ENCODE measurements at places on chromosomes 1 and 21. TPM values are rescaled to one million over a fixed set of nuclear protein-coding genes. Genes with fewer than 3 reads are reported as not detected.

GRCh38 chr1:7299329-7299799 is 471.7 kb upstream of the VAMP3 start:
- DNase-seq: no peak

DNA sequence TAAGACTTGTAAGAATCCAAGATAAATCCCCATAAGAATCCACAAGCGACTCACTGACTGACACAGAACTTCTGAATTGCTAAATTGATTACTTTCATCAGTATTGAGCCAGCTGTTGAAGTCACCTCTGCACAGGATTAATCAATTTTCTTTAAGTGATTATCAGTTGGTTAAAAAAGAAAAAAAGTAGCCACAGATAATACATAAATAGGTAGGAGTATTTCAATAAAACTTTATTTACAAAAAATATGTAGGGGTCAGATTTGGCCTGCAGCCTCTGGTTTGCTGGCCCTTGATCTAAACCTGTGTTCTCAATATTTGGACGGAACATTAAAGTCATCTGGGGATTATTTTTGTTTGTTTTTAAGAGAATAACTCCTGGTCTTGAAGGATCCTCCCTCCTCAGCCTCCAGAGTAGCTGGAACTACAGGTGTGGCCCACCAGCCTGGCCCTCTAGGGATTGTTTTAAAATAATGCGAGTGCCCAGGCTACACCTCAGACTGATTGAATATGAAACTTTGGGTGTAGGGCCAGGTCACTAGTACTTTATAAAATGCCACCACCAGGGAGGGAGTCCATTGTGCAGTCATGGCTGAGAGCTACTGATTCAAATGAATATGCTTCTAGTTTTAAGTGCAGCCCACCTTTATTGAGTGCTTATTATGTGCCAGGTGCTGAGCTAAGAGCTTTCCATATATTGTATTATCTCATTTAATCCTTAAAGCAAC is 6.8 kb upstream of the TMEM183A start:
- DNase-seq: no peak

GRCh38 chr1:3349161-3349967 is 105.1 kb upstream of the ARHGEF16 start:
- no peak for DNase-seq

The NADK gene
- total RNA-seq: 64.8 TPM

DNA sequence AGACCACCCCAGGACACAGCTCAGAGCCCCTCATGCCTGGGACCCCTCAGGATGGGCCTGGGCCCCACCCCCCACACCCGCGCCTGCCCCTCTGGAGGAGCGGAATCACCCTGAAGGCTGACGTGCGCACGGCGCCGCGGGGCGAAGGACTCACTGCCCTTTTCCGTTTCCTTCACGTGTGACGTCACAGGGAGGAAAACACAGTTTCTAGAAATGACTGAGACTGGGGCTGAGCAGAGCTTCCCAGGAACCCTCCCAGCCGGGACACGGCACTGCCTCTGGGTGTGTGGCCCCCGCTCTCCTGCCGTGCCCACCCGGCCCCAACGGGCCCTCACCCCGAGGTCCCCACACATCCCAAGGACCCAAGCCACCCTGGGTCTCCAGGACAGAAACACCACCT is 5.4 kb upstream of the TNFRSF4 start:
- no peak for DNase-seq

DNA sequence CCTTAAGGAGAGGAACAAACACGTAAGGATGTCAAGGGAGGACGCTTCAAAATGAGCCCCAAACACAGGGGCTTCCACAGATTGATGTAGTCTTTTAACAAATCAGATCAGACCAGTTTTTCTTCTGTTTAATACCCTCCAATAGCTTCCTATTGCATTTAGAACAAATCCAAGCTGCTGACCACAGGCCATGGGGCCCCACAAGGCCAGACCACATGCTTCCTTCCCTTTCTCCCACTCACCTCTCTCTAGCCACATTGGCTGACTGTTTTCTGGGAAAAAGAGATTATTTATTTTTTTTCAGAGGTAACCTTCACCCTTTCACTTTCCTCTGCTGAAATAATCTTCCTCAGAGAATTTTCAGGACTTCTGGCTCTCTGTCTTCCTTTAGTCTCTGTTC is 380.6 kb downstream of the SIPA1L2 start:
- no peak for DNase-seq

The ZZZ3 gene
- total RNA-seq: 52.1 TPM

DNA sequence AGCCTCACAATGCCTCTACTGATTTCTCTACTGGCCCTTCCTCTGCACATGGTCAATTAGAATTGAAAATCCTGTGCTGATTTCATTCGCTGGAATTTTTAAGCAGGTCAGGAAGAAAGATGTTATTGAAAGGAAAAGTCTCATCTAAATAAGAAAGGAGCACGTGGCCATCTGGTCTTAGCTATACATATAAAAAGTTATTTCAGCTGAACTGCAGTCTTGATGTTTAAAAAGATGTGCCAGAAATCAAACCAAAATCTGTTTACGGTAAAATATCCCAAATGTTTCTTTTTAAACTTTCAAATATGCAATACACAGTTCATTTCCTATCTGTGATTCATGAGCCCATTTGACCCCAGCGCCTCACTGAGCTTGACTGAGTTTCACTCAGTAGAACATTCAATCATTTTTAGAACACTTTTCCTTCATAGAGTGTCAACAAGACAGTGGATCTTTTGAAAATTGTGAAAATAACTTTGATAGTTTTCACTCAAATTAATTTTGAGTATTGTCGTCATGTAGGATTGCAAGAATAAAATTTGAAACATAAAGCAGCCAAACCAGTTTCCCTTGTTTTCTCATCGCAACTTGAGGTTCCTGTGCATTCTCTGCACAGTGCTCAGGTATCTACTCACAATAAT is 293.6 kb downstream of the PTPRC start:
- DNase-seq: no peak

DNA sequence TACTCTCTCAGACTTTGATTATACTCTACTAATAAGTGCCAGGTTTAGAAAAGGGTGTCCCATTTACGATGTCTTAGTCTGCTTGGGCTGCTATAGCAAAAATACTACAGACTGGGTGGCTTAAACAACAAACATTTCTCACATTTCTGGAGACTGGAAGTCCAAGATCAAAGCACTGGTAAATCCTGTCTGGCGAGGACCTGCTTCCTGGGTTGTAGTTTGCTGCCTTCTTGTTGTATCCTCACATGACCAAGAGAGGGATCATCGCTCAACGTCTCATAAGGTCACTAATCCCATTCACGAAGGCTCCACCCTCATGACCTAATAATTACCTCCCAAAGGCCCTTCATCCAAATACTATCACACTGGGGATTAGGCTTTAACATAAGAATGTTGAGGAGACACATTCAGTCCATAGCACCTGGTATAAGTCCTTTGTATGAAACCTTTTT is 12.0 kb downstream of the PRDX6 start:
- DNase-seq: no peak

The SPRR2D gene
- total RNA-seq: 12.3 TPM

DNA sequence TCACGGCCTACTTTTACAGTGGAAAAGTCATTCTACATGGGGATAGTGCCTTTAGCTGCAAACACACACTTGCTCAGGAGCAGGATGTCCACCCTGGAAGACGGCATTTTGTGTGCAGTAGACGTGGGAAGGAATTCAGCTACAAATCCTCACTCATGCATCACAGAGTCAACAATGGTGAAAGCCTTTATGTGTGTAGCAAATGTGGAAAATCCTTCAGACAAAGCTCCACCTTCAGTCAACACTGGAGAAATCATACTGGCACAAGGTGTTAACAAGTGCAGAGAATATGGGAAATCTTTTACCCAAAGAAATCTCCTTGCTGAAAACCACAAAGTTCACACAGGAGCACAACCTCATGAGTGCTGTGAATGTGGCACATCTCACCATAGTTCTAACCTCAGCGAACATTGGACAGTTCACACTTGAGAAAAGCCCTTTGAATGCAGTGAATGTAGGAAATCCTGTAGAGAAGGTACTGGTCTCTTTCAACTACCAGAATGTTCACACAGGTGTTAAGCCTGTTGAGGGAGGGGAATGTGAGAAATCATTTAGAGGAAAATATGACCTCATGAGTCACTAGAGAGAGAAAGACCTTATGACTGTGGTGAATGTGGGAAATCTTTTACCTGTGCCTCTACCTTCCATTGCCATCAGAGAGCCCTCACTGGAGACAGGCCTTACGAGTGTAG is 101.8 kb downstream of the PTGS2 start:
- no peak for DNase-seq

DNA sequence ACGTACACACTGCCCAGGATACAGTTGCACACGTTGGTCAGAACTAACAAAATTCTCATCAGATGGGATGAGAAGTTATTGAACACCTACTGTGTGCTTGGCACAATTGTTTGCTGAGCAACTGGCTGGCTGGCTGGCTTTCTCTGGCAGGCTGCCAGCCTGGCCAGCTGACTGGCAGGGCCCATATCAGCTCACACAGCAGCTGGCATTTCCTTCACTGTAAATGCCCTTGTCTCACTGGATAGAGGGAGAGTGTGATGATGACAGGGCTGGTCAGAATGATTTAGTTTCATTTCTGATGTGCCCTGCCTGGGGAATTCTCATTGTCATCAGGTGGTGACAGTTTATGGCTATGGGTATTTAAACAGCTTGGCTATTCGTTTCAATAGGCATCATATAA is 15.8 kb downstream of the CAMK2N1 start:
- DNase-seq: no peak

- no peak for DNase-seq
Measured at GRCh38 chr1:38685388-38685787, 174.2 kb downstream of the RRAGC start.

DNA sequence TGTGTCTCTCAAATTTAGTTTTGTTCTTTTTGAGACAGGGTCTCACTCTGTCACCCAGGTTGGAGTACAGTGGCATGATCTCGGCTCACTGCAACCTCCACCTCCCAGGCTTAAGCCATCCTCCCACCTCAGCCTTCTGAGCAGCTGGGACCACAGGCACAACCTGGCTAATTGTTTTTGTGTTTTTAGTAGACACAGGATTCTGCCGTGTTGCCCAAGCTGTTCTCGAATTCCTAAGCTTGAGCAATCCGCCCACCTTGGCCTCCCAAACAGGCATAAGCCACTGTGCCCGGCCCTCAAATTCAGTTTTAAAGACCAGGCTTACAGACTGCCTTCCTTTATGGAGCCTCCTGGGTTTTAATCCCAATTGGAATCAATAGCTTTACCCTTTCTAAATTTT is 83.7 kb upstream of the SELENON start:
- DNase-seq: no peak

Measured in suprapubic skin (tissue), 4 donors.